ENCODE measurements at places on chromosomes 6 and 20.

DNA sequence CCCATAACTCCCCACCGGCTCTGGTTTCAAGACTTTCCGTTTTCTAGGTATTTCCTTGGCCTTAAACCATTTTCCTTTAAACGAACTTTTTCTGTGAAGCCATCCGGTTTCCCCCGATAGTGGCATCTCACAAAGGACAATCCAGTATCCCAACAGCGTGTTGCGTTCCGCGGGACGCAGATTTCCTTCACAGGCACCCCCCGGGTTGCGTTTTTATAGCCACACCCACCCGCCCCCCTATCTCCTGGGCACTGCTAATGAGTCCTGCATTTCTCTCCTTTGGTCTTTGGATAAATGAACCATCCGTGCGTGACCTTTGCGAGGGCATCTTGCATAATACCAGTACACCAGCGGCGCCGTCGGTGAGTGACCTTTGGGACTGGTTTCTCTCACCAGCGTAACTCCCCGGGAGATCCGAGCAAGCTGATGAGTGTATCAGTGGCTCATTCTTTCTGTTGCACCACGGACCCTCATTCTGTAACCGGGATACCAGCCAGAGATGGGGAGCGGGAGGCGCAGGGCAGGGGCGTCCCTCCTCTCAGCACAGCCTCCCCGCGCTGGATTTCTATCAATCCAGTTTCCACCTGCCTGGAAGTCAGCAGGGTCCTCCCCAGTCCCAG, 586 bp upstream of the NQO2 start:
- peak; percentile 81 for DNase-seq

DNA sequence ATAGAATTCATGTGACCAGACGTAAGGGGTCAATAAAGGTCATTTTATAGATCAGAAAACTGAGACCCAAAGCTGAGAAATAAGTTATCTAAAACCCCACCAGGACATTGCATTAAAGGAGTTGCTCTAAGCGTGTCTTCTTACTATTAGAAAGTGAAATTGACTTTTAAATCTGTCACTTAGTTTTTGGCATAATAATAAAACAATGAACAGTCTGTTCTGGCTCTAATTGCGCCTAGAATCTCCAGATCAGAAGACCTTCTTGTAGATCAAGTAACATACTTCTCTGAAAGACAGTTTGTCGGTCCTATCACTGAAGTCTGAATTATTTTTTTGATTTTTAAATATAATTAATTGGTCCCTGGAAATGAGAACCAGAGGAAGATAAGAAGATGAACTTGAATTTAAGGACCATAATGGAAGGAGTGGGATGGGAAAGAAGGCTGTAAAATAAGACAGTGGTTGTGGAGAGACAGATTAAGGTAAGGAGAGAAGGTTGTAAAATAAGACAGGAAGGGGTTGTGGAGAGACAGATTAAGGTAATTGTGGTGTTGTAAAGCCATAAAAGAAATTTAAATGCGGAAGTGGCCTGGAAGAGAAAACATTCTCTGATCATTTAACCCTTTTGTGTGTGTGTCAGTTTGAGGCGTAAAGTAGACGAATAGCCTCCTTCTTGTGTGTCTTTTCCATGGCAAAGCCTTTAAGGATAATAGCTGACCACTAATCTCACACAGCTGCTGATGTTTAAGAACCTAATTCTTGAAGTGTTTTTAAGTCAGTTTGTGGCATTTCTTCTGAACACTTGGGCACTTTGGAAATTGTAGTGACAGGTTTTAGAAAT, 20.1 kb downstream of the TOP1 start:
- DNase-seq = no peak

- DNase-seq = peak; percentile 86
Observed at GRCh38 chr6:84645563-84646266, 118.7 kb downstream of the TBX18 start.

GRCh38 chr6:45278367-45278766, 49.8 kb upstream of the RUNX2 start:
- DNase-seq = no peak

GRCh38 chr20:17663040-17663399, 19.0 kb downstream of the RRBP1 start:
- no peak for DNase-seq
